Glutamatergic neuron (in vitro differentiated cells): ENCODE measurements at places on chromosomes 12 and 14. TPM values are rescaled to one million over a fixed set of nuclear protein-coding genes. Genes with fewer than 3 reads are reported as not detected.

- DNase-seq = no peak
These were observed 265.0 kb upstream of the LRIG3 start for GRCh38 chr12:59185295-59185694.

DNA sequence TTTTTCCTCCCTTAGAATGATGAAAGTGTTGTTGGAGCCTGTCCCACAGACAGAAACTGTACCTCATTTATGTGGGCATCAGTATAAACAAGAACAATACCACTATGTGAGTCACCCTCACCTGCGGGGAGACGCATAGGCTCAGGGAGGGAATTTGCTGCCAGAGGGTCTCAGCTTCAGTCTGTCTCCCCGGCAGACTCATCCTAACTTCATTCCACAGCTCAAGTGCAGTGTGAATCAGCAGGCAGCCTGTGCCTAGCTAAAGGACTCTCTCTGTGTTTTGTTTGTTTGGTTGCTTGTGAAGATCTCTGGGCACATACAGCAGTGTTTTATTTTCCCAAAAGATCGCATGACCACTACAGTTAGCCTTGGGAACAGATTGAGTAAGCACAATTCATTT lies 98.9 kb downstream of the PRKCH start:
- no peak for DNase-seq

DNA sequence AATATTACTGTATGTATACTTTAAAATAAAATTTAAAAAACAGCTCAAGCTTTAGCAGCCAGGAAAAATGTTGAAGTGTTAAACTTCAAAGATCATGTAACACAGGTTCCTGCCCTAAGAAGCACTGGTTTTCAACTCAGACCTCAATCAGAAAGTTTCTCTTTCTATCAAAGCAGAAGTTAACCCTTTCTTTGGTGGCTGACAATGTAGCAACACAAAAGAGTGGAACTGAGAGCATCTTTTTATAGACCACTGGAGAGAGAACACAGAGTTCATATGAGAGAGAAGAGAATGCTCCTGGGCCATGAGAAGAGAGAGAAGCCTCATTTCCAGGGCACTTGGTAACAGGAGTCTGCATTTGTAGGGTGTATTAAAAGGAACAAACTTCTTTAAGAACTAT lies 42.2 kb upstream of the KTN1 start:
- no peak for DNase-seq

DNA sequence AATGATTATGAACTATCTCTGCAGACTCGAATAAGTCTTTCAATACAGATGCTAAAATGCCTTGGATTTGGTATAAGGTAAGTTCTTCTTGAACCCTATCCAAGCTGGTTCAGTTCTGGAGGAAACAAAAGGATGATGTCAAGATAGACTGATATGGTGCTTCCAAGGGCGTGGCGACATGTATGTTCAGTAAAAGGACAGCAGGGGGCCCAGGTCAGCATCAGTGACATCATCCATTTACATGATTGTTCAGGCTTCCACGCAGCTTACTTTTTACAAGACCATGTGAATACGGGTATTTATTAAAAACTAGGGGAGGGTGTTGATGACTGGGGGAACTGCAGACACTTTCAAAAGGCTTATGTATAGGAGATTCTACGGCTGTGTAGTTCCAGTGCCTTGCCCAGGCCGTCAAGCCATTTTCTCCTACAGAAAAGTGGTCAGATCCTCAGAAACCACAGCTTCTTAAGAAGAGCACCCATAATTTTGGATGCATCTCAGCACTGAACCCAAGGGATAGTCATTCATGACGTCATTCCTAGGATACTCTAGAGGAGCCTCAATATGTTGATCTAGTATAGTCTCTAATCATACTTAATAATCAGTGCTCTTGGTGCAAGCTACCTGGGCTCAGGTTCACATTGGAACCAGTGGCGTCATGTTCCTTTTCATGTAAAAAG lies 527.7 kb downstream of the FUT8 start:
- DNase-seq = peak; percentile 54

DNA sequence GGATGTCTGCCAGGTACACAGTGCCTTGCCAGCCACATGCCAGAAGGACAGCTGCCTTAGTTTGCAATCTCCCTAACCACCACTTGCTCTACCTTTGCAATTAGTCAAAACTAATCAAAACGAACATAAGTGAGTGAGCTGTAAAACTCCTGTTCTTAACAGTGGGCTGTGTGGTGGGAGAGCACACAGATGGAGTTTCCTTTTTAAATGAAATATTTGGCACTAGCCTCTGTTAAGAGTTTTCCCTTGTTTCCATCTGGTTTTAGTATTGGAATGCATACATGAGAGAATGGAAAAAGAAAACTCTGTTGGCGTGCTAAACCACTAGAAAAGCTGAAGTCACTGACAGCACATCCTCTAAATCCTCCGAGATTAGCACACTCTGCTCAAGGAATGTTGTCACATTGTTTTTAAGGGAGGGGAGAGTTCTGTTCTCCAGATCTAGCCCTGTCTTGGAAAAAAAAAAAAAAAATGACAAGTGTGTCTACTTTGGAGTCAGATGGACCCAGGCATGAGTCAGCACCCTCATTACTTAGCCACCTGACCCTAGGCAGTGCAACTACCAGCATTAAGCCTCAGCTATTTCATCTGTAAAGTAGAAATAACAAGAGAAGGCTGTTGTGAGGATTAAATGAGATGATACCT lies 83.9 kb downstream of the STXBP6 start:
- DNase-seq = no peak

DNA sequence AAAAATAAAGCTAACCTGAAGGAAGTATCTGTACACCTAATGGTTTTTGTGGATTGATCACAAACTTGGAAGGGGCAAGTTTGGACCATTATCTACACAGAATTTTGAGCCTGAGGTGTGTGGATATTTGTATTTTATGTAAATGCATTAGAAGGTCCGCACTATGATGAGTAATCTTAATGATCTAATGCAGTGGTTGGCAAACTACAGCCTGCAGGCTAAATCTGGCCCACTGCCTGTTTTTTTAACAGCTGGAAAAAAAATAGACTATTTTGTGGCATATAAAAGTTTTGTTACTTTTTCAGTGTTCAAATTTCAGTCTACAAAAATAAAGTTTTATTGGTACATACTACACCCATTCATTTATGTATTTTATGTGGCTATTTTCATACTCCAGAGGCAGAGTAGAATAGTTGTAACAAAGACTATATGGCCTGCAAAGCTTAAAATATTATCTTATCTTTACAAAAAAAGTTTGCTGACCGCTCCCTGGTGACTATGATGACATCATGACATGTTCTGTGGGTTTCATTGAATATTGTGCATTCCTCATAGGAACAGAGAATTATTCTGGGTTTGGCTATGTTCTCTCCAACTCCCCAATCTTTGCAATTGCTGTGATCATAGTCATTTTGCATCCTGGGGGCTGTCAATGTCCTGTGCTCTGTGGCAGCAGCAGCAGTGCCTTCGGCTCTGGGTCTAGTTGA lies 962.6 kb upstream of the FBXO33 start:
- no peak for DNase-seq

GRCh38 chr14:98835825-98836100 lies 436.2 kb downstream of the BCL11B start:
- DNase-seq = no peak

Gene SPTLC2
- total RNA-seq = 33.9 TPM
